ENCODE measurements at places on chromosomes 2 and 18.

DNA sequence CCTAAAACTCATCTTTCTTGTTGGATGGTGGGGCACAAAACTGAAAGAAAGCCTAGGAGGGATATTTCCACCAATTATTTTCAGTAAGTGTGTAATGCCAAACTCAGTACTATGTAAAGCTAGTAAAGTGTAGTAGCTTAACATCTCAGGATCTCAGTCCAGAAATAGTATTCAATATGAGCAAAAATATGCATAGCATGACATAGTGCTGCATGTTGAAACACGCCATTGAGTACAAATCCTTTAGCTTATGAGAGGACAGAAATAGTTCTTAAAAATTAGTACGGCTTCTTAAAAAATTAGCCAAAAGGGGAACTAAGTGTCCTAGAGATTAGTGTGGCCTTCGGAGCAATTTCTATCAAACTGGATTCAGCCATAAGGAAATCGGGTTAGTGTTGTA is 21.7 kb upstream of the ATL2 start:
- no peak for DNase-seq

- DNase-seq: no peak
Observed at GRCh38 chr2:110820128-110820527, 87.8 kb downstream of the ACOXL start.

GRCh38 chr2:211692689-211693088 is 845.9 kb downstream of the ERBB4 start:
- DNase-seq: no peak

DNA sequence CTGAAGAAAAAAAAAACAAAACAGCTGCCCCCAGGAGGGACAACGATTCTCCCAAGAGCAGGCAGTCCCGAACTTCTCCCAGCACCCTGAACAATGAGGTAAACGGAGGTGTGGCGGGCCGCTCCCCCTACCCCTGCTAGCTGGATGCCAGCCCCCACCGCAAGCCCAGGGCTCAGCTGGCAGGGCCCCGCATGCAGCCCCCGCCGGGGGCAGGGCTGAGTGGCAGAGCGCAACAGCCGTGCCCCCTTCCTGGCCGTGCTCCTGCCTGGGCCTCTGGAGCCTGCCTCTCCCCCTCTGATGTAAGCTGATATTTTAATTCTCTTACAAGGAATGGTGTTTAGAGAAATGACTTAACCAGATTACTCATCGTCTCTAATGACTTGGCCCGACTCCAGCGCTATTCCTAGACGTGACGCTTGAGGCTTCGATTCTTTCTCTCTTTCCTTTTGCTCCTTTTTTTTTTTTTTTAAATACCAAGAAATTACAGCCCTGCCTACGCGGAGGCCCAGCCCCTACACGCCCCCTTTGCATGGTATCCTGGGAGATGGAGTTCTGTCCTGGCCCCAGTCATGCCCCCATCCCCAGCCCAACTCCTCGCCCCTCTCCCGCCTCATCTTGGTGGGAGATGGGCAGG is 4.6 kb upstream of the ARID5A start:
- DNase-seq: peak; percentile 80

- DNase-seq: no peak
Observed at GRCh38 chr2:127475788-127476187, 50.5 kb downstream of the IWS1 start.

DNA sequence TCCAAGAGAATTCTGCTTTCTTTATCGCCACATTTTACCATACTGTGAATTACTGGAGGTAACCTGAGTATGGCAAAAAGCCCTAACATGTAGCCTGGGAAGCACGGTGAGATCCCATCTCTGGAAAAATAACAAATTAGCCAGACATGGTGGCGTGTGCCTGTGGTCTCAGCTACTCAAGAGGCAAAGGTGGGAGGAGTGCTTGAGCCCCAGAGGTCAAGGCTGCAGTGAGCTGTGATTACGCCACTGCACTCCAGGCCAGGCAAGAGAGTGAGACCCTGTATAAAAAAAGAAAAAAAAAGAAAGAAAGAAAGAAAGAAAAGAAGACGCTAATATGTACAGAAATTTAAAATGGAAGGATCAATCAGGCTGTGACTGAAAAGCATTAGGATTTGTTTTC is 57.7 kb upstream of the SESTD1 start:
- DNase-seq: no peak

- no peak for DNase-seq
Observed at GRCh38 chr2:241357531-241357930, 1.4 kb downstream of the FARP2 start.

GRCh38 chr2:96952016-96952750 is 34.2 kb downstream of the FAM178B start:
- no peak for DNase-seq

- DNase-seq: no peak
Observed at GRCh38 chr2:128809880-128810279, 491.2 kb upstream of the HS6ST1 start.

- no peak for DNase-seq
Observed at GRCh38 chr2:68403199-68403644, 38.1 kb downstream of the PLEK start.

GRCh38 chr2:236969767-236970655 is 115.7 kb upstream of the COPS8 start:
- DNase-seq: no peak

- DNase-seq: no peak
Observed at GRCh38 chr2:236828820-236829219, 256.9 kb upstream of the COPS8 start.

DNA sequence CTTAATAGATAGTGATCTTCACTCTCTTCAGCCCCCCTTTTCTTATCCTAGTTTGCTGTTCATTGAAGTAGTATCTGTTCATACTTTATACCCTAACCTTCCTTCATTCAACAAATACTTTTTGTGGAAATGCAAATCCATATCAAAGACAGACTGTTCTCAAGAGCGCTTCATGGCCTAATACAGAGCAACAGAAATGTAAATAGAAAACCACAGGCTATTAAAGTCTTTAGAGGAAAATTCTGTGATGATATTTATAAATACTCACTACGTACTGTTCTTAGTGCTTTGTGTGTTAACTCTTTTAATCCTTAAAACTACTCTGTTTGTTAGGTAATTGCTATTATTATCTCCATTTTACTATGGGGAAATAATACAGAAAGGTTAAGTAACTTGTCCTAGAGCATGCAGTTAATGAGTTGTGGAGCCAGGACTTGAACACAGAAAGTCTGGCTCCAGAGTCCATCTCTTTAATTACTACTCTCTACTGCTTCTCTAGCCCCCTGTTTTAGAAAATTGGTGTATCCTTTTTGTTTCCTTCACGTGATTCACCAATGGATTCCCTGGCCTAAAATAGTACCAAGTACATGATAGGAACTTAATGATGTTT is 2.9 kb downstream of the MDH1 start:
- no peak for DNase-seq

DNA sequence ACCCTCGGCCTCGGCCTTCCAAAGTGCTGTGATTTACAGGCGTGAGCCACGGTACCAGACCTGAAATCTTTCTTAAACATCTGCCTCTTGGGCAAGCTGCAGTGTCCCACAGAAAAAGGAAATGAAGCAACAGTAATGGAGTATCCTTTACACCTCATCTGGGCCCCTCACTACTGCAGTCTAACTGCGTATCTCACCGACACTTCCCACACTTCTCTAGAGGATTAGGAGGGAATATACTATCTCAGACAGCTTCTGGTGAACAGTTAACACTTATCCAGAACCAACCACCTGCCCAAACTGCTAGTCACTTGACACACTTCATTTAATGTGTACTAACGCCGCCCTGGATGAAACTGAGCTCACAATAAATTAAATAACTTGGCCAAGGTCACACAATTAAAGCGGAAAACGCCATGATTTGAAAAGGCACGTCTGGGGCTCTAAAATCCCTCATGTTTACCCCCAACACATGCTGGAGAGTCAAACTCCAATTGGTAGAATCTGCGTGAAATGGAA is 993 bp downstream of the COX7A2L start:
- DNase-seq: no peak

Measured in stimulated activated CD8-positive, alpha-beta memory T cell treated with anti-CD3 and anti-CD28 coated beads, Interleukin-4, amount 100 ng/mL, for 1 hour (primary cell).